EH (cell line): ENCODE measurements at places on chromosomes 12 and 14.

DNA sequence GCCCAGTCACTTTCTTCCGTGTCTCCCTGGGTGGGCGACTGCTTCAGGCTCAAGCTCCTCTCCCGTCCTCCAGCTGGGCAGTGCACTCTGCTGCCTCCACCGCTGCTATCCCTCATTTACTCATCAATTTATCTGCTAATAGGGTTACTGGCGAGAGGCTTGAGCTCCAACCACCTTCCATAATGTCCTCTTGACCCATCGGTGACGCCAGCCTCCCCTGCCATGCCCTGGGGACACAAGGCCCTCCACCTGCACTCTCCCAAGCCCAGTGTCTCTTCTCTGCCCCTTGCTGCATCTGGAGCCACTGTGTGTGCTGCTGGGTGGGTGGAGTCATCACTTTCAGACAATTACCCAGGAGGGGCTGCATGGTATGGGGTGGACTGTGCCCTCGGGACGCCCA lies 78.5 kb downstream of the TMEM132D start:
- DNase-seq: no peak

- DNase-seq: peak; percentile 67
Observed at GRCh38 chr14:34081101-34081575, 130.3 kb upstream of the EGLN3 start.

DNA sequence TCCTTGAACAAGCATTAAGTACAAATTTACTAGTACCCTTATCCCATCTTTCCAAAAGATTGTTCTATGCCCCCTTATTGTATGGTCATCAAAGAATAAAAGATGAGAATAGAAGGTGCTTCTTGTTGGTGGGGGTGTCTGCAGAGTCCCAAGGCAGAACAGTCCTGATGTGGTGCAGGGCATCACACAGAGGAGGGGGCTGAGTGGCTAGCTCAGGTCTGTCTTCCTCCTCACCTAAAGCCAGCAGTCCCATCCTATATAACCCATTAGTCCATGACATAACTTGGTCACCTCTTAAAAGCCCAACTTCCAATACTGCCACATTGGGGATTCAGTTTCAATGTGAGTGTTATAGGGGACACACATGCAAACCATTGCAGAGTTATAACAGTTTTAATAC lies 9.9 kb downstream of the LRRC10 start:
- no peak for DNase-seq

DNA sequence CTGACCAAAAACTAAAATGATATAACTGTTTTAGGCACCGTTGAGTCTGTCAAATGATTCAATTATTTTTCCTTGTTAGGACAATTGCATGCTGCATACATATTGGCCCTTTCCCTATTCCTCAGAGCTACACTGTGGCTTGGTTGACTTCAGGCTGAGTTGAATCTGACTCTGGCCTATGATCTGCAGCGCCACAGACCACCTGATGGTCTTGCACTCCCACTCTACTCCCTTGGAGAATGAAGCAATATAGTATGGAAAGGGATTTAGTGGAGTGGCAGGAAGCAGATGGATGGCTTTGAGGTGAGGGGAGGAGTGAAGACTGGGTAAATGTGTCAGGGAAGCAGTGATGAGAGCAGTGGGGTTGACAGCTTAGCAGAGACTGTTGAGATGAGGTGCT lies 579.0 kb upstream of the STXBP6 start:
- no peak for DNase-seq

DNA sequence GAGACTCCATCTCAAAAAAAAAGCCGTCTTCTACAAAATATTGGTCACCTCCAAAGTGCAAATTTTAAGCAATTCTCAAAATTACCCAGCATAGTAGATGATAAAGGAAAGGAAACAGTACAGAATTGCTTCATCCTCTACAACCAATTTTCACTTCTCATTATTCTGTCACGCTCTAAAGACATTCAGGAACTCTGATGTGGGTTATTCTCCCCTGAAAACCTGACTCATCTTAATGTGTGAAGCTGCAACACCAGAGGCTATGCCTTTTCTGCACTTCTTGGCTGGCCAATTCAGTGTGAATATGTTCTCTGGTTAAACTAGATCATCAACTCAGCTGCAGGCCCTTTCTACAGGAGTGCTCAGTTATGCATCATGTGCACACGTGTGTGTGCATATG lies 11.0 kb downstream of the PTGER2 start:
- DNase-seq: no peak

DNA sequence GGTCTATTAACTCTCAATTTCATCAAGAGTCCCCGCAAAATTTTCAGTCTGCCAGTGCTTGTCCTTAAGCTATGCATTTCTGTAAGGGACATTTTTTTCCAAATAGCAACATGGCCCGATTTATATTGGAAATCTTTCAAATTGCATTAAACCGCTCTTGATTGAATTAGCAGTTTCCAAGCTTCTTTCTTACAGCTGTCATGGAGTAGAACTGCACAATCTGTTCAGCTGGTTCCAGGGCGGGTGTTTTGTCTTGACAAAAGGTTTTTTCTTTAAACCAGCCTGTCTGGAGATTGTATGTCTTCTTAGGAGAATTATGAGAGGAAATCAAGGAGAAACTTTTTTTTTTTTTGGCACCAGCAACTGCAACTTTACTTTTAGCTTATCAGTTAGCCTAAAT lies 185.8 kb downstream of the ALG10B start:
- no peak for DNase-seq
